T47D (cell line): ENCODE measurements at places on chromosomes 5 and 9.

GRCh38 chr5:13771011-13771571 is 173.4 kb downstream of the DNAH5 start:
- DNase-seq, result no peak

DNA sequence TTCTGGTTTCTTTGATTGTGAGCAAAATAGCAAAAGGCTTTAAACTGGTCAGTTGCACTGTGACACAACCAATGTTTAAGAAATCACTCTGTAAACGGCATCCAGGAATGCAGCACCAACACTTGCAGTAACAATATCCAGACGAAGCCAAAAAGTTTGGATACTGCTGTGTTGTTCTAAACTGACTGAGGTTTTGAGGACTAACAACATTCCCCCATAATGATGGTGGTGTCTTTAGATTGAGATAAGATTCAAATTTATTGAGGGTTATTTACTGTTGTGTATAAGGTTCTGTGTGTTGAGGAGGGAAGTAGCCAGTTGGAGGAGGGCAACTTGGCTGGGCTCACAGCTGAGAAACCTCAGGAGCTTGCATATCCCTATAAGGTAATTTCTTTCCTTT is 353.6 kb downstream of the BNC2 start:
- no peak for DNase-seq

- DNase-seq, result no peak
Observed at GRCh38 chr5:43119771-43120170, 943 bp upstream of the ZNF131 start.

- DNase-seq, result no peak
Observed at GRCh38 chr5:92070786-92071185, 687.7 kb upstream of the ARRDC3 start.

DNA sequence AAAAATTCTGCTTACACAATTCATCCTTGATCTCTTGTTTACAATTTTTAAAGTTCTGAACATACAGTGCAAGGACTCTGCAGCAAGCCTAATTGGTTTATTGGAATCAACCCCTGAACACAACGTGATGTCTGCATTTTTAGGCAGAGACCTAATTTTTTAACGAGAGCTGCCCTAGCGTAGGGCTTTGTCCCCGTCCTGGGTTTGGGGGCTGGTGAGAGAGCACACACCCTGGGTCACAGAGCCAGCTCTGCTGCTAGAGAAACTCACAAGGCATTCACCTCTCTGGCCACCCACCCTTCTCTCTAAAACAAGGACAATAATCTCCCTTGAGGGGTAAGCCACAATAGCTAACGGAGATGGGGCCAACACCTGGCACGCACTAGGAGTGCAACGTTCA is 28.2 kb downstream of the SH3PXD2B start:
- no peak for DNase-seq

DNA sequence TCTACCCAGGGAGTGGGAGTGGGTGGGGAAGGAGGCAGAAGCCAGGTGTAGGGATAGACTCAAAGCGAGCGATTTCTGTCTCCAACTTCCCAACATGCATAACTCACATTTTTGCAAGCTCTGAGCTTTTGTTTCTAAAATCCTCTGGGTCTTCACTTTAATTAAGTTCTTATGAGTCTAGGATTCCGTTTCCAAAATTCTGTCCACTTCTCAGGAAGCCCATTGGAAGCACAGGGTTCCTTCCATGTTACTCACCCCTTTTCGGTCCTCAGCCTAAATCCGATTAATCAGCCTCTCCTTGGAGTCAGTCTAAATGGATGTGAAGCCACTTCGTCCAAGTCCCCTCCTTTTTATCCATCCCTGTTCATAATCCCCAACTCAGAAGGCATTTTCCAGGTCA is 1.4 kb downstream of the GPX3 start:
- no peak for DNase-seq

DNA sequence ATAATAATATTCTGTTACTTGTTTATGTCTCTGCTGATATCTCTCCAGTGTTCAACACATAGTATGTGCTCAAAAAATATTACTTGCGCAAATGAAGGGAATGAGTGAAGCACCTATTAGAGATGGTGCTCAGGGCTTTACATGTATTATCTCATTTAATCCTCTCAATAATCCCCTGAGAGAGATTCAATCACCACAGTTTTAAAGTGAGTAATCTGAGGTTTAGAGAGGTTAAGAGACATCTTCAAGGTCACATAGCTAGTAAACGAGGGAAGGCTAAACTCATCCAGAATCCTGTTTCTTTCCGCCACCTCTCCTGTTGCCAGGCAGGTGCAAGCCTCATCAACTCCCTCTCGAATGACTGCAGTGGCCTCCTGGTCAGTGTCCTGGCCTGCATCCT is 82.0 kb downstream of the UGCG start:
- DNase-seq, result no peak
